Cerebellar nuclear complex (tissue), 1 donor: ENCODE measurements at places on chromosomes 6 and 20.

DNA sequence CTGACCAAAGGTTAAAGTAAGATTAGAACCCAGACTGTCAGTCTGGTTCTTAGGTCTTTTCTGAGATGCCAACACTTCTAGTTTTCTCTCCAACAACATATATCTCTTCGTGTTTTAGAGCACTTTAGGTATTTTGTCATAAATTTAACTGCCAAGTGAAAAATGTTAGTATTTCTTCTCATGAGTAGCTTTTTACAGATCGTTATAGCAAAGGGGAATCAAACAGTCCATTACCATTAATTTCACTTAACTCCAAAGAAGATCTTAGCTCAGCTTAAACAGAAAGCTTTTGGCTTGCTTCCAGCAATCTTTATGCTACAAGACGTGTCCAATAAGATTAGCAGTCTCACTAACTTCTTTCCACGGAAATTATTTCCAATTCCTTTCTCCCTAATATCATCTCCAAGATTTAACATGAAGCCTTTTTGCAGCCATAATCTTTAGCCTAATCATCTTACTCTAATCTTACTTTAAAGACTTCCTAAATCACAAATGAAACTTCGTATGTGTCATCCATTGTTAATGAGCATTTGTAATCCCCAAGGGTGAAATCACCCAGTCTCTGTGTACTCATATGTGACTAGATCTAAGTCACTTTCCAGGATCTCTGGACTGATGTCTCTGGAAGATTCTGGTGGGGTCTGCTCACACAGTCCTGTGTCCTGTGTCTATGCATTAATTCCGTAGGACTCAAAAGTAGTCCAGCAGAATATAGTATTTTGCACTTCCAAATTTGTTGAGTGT, 38.7 kb downstream of the MOXD1 start:
- no peak for DNase-seq

DNA sequence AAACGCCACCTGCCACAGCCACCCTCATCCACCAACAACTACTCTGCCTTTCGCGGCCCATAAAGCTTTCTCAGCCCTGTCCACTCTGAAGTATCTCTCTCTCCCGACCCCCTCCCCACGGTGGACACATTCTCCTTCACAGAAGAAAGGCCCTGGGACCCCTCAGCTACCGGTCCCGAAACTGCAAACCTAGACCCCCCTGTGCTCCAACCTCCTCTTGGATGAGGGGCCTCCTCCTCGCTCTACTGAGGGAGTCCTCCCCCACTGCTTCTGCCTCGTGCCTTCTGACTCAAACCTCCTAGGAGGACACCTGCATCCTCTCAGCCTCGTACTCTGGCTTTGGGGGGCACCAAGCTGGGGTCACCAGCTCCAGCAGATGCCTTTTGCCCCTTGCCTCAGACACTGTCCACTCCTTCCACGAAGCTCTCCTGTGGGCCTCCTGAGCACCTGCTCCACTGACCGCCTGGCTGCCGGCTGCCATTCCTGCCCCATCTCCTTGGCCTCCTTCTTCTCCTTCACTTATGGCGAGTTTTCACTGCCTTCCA, 24.9 kb downstream of the RNASET2 start:
- DNase-seq: no peak

DNA sequence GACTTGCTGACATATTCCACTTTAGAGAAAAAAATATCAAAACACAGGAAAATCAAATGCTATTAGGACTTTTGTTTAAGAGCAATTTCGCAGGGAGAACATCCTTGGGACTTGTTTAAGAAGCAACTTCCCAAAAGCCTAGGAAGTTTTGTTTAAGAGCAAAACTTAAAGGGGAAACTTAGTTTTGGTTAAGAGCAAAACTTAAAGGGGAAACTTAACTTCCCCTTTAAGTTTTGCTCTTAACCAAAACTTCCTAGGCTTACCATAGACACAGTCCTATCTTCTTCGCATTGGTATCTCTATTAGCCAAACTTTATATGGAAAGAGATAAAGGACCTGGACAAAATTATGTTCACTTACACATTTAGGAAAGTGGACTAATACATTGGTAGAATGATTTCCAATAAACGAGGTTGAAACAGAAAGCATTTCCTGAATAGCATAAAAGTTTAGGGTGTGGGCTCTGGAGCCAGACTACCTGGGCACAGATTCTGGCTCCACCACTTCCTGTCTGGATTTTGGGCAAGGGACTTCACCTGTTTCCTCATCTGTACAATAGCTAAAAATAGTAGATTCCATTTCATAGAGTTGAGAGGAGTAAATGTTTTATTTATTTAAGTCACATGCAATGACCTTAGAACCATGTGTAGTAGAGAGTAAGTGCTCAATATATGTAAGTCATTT, 15.7 kb downstream of the PAQR8 start:
- DNase-seq: no peak

- no peak for DNase-seq
Measured at GRCh38 chr6:154267508-154268106, 89.0 kb downstream of the IPCEF1 start.

DNA sequence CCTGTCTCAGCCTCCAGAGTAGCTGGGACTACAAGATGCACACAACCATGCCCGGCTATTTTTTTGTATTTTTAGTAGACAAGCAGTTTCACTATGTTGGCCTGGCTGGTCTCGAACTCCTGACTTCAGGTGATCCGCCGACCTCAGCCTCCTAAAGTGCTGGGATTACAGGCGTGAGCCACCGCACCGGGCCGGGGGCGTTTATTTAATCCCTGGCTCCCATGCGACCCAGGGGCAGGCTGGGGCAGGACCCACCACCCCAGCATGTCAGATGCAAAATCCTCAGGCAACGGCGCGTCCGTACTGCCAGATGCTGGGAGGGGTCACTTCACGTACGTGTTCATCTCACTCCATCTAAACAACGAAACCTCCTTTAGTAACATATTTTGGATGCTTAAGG, 518.7 kb upstream of the NOX3 start:
- no peak for DNase-seq

GRCh38 chr20:1215386-1216170, 10.3 kb upstream of the RAD21L1 start:
- DNase-seq: no peak

GRCh38 chr20:59139998-59140397, 23.6 kb upstream of the ZNF831 start:
- DNase-seq: no peak

DNA sequence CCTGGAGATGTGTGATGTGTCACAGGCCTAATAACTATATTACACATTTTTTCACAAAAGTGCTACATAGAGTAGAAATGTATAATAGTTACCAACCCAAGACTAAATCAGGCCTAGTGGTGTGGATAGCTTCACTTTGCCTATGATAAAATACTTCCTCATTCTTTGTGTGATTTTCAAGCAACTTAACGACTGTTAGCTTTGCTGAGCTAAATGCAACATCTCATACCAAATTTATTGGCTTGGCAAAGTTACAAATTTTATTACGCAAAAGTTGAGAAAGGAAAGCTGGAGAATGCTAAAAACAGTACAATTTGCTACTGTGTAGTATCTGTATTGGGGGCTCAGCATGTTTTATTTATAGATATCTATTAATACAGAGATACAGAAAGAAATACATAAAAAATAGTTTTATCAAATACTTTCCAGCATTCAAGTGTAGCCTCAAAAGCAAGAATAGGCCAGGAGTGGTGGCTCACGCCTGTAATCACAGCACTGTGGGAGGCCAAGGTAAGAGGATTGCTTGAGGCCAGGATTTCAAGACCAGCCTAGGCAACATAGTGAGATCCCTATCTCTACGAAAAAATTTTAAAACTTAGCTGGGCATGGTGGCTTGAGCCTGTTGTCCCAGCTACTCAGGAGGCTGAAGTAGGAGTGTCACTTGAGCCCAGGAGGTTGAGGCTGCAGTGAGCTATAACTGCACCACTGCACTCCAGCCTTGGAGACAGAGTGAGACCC, 3.6 kb upstream of the EDN1 start:
- no peak for DNase-seq

- DNase-seq: no peak
Measured at GRCh38 chr20:49938173-49939163, 2.3 kb downstream of the RNF114 start.

- DNase-seq: no peak
Measured at GRCh38 chr20:17612287-17612991, 42.6 kb downstream of the DSTN start.

- no peak for DNase-seq
Measured at GRCh38 chr6:20875369-20875963, 341.2 kb downstream of the CDKAL1 start.

DNA sequence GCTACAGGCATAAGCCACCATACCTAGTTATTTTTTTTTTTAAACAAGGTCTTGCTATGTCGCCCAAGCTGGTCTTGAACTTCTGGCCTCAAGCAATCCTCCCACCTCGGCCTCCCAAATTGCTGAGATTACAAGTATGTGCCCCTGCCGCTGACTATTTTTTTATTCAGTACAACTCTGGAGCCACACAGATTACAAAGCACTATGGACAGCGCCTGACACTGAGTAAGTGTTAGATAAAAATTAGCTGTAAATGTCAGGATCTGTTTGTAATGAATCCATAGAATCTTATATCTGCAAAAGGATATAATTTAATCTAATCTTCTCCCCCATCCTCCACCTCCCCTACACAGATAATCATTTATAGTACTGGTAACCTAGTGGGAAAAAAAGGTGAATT, 15.3 kb upstream of the COL12A1 start:
- DNase-seq: no peak

DNA sequence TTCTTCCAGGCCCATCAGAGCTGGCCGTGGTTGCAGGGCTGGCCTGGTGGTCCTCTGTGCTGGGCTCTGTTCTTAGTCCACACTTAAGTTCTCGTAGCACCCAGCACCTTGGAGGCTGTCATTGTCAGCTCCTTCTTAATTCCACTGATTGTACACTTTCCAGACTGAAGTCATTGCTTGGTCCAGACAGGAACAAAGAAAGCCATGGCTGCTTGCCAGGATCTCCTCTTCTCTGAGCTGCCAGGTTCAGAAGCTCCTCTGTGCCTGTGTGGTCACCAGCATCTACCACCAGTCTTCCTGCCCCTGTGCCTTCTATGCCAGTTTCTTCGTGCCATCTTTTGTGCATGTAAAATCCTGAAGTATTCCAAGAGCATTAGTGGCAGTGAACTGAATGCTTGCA, 39.5 kb upstream of the PCMTD2 start:
- peak; percentile 72 for DNase-seq

DNA sequence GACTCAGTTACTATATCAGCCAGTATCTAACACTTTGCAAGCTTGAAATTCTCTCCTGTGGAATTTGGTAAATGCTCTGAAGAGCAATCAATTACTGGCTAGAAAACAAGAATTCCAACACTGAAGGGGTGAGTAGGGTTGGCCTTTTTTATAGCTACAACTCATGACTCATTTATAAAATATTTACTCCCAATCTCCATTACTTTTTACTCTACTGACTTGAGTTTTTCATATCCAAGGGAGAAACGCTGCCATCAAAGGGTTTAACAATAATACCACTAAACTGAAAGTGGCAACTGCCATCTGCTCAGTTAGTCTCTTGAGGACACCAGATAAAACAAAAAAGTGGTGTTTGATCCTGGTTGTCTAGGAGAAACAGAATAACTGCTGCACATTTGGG, 203.1 kb downstream of the UBE3D start:
- no peak for DNase-seq

DNA sequence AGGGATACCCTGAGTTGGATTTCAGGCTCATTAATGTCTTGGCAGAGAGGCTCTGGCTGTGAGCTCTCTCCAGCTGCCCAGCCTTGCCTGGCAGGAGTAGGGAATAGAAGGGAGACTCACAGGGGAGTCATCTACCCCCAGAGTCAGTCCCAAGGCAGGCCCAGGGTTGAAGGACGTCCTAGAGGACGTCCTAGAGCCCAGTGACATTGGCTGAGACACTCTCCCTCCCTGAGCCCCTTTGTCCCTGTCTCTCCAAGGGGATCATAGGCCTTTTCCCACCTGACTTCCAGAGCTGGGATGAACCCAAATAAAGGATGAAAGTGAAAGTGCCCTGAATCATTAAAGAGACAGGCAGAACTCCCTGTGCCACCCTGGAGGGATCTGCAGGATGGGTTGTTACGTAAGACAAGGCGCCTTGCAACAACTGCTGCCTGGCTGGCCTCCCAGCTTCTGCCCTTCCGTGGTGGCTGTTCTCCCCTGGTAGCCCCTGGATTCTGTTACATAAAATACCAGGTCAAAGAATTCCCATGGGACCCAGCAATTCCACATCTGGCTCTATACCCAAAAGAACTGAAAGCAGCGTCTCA, 53.6 kb upstream of the SIRPA start:
- DNase-seq: no peak

- no peak for DNase-seq
Measured at GRCh38 chr6:81894788-81895271, 142.3 kb upstream of the TENT5A start.

- DNase-seq: no peak
Measured at GRCh38 chr6:43267619-43268354, 24.5 kb downstream of the TTBK1 start.

- DNase-seq: no peak
Measured at GRCh38 chr6:5697508-5697907, 309.2 kb downstream of the NRN1 start.

DNA sequence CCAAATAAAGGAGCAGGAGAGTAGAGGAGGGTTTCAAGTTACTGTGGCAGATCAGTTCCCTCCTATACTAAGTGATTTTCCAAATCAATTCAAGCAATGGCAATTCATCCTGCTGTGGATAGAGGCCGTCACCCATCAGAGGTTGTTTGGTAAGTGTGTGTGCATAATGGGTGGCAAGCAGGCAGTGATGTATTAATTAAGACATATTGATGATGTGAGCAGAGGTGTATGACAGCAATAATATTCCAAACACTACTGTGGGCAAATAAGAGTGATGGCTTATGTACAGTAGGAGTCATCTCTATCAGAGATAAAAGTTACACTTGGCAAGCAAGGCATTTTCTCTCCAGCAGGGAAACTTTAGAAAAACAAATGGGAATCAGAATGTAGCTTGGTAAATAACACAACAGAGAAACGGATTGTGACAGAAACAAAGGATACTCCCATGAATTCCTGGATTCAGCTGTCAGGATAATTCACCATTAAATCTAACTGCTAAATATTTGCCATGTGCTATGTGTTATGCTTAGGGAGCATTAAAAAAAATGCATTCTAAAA, 196.3 kb downstream of the KHDC1L start:
- DNase-seq: no peak

GRCh38 chr20:40493549-40493948, 195.5 kb downstream of the MAFB start:
- DNase-seq: no peak

DNA sequence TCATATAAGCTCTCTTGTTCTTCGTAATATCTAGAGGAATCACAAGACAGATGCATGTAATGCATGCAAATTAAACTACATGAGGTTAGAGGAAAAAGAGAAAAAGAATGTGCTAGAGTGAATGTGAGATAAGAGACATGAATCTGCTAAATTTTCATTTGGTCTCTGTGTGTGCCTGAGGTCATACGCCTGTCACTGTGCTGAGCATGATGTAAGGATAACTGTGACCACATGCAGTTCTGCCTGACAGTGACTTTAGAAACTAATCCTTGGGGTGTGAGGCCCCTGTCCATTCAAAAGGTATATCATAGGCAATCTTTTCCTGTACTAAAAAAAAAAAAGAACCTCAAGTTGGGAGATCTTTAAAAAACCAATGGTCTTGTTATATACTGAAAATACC, 70.6 kb downstream of the SHPRH start:
- no peak for DNase-seq
